Activated T-cell treated with anti-CD3 and anti-CD28 coated beads, Interleukin-2, amount 50 U/mL, for 72 hours (primary cell): ENCODE measurements at places on chromosomes 2 and 18. TPM values are rescaled to one million over a fixed set of nuclear protein-coding genes. Genes with fewer than 3 reads are reported as not detected.

DNA sequence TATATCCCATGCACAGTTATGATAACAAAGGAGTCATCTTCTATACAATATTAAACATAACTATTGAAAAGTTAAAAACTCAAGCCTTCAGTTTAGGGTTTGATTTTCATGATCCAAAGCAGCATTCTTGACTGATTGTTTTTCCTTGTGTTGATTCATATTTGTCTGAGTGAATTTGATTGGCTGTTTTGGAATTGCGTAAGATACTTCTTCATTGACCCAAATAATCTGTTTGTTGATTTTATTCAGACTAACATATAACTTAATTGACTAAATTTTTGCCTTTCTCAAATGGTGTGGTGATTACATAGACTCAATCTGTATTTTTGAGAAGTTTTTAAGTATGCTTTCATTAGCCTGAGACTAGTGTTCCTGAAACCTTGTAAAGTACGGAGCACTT lies 305.7 kb upstream of the TNP1 start:
- DNase-seq, result no peak

ASB1 gene
- total RNA-seq, result 52.3 TPM

DNA sequence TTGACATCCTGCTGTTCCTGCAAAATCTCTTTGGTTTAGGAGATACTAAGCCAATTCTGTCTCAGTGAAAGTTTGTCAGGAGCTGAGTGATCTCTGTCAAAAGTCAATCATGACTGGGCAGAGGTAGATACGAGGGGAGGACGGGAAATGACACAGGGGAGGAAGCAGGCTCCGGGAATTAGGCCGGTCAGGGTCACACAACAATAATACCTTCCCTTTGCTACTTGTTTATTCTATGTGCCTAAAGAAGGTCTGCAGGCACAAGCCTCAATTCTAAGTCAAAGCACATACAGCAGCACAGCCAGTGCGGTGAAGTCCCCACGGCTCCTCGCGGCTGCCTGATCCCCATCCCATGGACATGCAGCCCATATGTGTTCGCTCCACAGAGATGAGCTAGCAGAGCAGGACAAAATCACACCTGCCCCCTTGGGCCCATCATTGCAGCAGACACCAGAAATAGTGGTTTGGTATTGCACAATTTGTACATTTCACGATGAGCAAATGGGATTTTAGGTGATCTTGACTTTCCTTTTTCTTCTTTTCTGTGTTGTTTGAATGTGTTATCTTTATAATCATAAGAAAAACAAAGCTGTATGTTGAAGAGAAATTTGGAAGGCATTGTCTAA lies 141.4 kb downstream of the VAPA start:
- no peak for DNase-seq

GRCh38 chr2:216236486-216236885 lies 127.3 kb downstream of the XRCC5 start:
- DNase-seq, result no peak

DNA sequence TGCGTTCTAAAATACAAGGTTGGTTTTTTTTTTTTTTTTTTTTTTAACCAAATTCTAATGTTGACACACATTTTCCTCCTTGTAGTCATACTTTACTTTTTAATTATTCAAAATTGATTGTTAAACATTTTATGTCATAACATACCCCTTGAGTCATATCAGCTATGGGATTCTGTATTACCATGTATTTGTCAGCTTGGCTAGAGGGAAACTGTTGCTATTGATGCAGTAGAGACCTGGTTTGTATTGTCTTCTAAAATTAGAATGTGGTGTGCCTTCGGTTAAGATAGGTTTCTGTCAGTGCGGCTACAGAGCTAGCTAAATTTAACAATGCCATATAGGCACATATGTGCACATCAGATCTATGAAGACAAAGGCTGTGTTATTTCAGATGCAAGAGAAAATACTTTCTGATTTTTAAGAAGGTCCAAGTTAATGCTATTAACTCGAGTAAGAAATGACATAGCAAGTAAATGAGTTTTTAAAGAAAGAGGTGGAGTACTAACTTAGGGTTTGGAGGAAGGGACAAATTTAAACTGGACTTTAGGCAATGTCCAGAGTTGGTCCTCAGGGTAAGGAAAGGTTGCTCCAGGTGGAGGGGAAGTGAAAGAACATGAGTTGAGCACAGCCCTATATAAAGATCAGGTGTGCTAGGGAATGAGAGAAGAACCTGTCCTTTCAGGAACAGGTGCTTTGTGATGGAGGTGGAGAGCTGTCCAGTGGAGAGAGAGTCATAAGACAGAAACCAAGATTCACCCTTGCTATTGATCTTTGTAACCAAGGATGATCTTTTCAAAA lies 152.3 kb downstream of the PRPF40A start:
- no peak for DNase-seq

- no peak for DNase-seq
These were observed 585.0 kb upstream of the CHAC2 start for GRCh38 chr2:53182601-53183000.

DNA sequence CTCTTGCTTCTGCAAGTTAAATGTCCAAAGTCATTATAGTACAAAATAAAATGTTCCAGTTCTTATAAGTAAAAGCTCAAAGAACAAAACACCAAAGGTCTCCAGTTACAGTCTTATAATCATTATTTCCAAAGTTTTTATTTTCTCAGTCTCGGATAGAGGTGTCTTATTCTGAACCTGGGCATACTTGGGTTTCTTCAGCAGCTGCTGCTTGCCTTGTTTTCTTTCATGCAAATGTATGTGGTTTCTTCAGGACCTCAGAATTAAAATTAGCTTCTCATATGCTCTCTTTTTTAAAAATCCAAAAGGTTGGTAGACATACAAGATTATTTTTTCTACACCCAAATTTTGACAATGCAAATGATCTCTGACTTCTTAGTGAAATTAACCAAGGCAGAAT lies 383.0 kb downstream of the METTL4 start:
- no peak for DNase-seq

GRCh38 chr2:162484551-162484950 lies 140.6 kb downstream of the GCA start:
- no peak for DNase-seq

ANKRD30BL gene
- not detected for total RNA-seq

FAM210A gene
- total RNA-seq, result 20.5 TPM

DNA sequence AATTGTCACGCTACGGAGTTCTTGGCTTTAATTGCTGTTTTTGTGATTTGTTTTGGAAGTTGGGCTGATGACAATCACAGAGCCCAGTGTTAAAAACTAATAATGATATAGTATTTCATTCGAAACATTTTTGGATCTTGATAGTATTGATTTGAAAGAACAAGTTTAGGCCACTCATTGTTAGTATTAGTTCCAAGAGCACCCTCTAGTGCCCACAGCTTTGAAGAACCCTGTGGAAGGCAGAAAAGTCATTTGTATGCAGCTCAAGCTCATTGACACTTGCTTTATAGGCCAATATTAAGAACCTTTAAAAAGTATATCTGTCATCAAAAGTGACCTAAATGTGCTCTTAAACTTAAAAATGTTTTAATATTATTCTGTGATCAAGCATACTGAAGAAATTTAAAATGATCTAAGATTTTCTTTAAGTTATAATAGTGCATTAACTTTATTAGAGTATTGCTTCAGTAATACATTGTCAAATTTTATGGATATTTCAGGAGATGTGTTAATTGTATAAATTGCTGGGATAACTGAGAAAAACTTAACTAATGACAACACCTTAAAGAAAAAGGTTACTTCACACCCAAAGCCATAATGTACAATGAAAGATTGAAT lies 191.0 kb downstream of the GRB14 start:
- DNase-seq, result no peak

- peak; percentile 71 for DNase-seq
These were observed 19.1 kb upstream of the SLC20A1 start for GRCh38 chr2:112626604-112627059.

DNA sequence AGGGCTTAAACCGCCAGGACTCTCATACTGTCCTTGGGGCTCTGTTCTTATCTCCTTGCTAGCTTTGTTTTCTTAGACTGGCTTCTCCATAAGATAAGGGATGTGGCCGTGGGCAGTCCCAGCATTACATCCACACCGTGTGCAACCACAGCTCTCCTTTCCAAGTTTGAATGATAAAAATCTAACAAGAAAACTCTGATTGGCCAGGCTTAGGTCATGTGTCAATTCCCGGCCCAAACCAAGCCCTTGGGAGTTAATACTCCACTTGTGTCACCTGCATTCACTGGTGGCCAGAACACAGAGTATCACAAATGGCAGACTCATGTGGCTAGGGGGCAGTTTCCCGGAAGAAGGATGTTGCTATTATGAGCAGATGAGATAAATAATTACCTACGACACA lies 43.2 kb upstream of the KDM3A start:
- no peak for DNase-seq

DNA sequence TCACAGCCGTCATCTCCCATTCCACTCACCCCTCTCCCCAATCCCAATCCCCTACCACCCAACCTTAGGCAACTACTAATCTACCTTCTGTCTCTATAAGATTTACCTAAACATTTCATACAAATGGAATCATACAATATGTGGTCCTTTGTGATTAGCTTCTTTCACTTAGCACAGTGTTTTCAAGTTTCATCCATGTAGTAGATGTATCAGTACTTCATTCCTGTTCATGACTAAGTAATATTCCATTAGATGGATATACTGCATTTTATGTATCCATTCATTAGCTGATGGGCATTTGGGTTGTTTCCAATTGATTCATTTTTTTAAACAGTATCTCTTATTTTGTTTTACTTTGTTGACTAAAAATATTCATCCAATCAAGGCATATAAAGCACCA lies 109.6 kb downstream of the CDH2 start:
- DNase-seq, result no peak

GRCh38 chr2:3460831-3461800 lies 58.2 kb downstream of the ADI1 start:
- no peak for DNase-seq

DNA sequence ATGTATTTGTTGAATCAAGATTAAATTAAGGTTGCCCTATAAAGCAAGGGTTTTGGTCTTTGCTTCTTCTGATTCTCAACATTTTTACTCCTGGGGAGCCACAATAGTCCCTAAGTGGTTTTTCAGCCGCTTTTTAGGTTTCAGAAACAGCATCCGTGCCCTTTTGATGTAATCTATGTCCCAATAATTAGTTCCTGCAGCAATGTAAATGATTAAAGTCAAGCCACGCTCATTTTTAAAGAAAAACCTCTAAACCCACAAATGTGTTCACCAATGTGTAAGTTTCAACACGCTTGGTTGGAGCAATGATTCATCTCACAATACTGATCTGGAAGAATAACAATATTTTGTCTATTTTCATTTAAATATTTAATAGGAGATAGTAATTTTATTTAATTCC lies 5.6 kb downstream of the ARL4C start:
- no peak for DNase-seq

DNA sequence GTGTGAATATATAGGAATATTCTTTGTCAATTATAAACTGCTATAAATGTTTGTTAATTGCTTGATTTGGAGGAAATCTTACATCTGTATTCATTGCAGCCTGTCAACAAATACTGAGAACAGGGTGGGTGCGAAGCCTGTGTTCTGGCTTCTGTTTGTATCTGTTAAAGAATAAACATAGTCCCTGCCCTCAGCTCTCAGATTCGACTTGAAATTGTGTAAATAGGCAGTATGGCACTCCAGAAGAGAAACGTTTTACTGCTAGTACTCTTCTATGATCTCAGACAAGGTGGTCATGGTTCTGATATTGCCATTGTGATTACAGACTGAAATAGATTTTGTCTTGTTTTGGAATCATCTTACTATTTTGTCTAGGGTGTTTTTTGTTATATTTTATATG lies 92.1 kb downstream of the TANC1 start:
- no peak for DNase-seq

MRO gene
- total RNA-seq, result not detected

GRCh38 chr18:43661570-43661969 lies 384.3 kb upstream of the SYT4 start:
- DNase-seq, result peak; percentile 0

DNA sequence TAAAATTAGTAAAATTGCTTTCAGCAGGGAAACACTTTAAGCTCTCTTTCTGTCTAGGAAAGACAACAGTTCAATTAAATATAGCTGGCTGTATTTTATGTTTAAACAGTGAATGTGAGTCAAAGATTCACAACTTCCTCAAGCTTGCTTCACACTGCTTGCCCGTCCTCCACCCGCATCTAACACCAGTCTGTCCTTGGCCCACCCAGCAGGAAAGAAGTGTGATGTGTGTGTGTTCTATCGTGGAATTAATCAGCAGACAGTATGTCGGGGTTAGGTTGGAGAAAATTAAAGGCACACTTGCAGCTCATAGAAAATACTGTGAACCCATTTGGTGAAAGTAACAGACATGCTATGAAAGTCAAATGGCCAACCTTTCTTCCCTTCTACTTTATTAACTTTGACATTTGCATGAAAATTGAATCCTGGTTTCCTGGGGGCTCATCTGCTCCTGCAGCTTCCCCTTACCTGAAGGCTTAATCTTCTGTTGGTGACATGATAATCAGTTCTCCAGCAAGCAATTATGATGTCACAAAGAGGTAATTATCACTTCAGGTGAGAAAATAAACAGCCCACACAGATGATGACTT lies 182.0 kb downstream of the UXS1 start:
- no peak for DNase-seq

GRCh38 chr2:218993345-218994315 lies at the start of gene CRYBA2:
CRYBA2 (minus strand) TSS chr2:218993422; CDS start chr2:218993176, 246 bp downstream.
- DNase-seq, result no peak

- no peak for DNase-seq
These were observed 2.5 kb downstream of the SALL3 start for GRCh38 chr18:78981989-78982620.

ITGAV gene
- 11.8 TPM for total RNA-seq

- peak; percentile 21 for DNase-seq
These were observed 65.2 kb downstream of the ZEB2 start for GRCh38 chr2:144454466-144455287.
